ENCODE measurements at places on chromosomes 6 and 20. TPM values are rescaled to one million over a fixed set of nuclear protein-coding genes. Genes with fewer than 3 reads are reported as not detected.

The GINS1 gene
- 0.94 TPM for total RNA-seq

DNA sequence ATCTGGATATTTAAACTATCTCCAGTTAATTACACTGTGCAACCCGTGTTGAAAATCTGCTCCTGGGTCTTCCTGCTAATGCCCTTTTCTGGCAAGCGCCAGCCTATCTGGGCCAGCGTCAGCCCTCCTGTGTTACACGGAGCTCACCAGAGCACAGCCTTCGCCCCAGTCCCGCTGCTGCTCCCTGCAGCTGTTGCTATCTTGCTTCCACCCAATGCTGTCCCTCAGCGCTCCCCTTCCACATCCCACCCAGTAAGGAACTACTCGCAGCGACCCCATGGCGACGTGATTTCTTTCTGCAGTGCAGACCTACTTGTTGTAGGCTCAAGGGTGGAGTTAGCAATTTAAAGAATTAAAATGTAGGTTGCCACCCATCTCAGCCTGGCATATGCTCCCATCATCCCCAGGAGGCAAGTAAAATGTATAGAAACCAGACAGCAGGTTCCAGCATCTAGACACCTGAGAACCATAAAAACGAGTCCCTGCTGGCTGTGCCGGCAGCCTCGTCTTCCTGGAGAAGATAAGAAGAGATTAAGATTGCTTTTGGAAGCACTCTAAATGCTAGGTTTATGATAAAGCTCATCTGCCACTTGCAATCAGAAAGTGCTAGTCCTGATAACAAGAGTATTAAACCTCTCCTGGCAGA lies 254.3 kb upstream of the FOXQ1 start:
- DNase-seq, result no peak

- DNase-seq, result no peak
Observed at GRCh38 chr6:56655249-56655648, 12.6 kb upstream of the DST start.

GRCh38 chr6:89134723-89135122 lies 11.1 kb upstream of the PM20D2 start:
- no peak for DNase-seq

GRCh38 chr6:49336514-49337131 lies 126.4 kb downstream of the MMUT start:
- DNase-seq, result no peak

The HNF4A gene
- total RNA-seq, result not detected

DNA sequence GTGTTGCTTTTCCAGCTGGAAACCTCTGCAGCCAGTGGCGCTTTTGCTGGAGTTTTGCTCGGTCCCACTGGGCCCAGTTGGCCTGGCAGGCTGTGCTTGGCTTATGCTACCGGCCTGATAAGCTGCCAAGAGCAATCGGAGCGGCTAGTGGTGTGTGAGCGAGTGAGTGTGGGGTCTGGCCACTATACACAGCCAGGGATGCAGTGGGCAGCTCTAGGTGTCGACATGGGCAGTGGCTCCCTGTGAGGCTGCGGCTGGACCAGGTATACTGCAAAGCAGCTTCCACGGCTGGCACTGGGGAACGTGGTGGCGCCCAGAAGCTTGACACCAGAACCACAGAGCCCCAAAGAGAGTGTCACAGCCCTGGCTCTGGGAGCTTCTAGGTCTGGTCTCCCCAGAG lies 996.5 kb downstream of the GRIK2 start:
- DNase-seq, result peak; percentile 21

- no peak for DNase-seq
Observed at GRCh38 chr6:87848616-87849015, 146.6 kb upstream of the AKIRIN2 start.

- no peak for DNase-seq
Observed at GRCh38 chr20:57717797-57718196, 8.0 kb upstream of the PMEPA1 start.

The TGM3 gene
- not detected for total RNA-seq

DNA sequence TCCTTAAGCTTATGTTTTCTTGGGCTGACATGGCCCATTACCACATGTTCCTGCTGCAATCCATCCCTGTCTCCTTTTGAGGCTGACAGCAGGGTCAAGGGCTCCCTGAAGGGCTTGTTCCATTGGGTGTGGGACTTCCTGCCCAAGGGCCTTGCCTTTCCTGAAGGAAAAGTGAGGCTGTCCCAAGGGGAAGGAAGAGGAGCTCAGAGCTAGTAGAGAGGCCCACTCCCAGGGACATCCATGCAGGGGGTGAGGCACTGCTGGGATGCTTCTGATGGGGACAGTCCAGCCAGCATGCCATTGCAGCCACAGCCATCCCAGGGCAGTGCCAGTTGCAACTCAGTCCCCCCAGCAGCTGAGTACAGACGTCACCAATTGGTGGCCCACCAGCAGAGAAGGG lies 138.4 kb upstream of the FOXA2 start:
- no peak for DNase-seq

- DNase-seq, result no peak
Observed at GRCh38 chr6:137640086-137640485, 145.9 kb upstream of the OLIG3 start.

- DNase-seq, result no peak
Observed at GRCh38 chr6:167746975-167747374, 79.7 kb upstream of the AFDN start.

The LAMA2 gene
- total RNA-seq, result 138 TPM

The RFX6 gene
- not detected for total RNA-seq

GRCh38 chr6:11772109-11772825 lies 6.3 kb downstream of the ADTRP start:
- no peak for DNase-seq

DNA sequence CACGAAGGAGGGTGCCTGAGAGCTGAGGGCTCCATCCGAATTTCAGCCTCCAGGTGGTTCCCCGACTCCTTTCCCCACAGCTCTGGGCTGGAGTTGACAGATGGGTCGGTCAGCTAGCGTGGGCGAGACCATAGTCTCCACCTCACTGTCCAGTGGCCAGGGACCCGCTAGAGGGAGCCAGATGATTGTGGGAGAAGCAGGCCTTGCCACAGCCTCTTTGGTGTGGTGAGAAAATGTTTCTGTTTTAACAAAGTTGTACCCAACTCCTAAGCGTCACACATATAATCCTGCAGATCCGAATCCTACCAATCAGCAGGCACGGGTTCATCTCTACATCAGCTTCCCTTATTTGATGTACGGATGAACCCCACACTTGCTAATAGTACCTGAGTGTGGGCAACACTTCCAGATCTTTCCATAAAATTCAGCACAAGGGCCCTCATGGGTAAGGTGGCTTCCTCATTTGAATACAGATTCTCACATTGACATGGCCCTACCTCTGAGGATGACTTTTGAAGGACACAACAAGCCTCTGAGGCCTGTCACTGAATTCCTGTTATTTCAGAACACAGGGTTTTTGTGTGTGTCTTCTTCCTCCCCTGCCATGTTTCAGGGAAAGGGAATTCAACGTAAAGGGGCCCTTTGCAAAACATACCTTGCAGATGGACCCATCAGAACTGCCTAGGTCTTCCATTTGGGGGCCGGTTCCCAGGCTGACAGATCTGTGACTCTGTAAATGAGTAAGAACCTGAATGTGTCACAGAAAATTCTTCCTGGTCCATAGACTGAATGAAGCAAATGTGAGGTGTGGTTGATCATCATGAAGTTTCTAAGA lies 103.2 kb upstream of the DUSP22 start:
- DNase-seq, result peak; percentile 90

DNA sequence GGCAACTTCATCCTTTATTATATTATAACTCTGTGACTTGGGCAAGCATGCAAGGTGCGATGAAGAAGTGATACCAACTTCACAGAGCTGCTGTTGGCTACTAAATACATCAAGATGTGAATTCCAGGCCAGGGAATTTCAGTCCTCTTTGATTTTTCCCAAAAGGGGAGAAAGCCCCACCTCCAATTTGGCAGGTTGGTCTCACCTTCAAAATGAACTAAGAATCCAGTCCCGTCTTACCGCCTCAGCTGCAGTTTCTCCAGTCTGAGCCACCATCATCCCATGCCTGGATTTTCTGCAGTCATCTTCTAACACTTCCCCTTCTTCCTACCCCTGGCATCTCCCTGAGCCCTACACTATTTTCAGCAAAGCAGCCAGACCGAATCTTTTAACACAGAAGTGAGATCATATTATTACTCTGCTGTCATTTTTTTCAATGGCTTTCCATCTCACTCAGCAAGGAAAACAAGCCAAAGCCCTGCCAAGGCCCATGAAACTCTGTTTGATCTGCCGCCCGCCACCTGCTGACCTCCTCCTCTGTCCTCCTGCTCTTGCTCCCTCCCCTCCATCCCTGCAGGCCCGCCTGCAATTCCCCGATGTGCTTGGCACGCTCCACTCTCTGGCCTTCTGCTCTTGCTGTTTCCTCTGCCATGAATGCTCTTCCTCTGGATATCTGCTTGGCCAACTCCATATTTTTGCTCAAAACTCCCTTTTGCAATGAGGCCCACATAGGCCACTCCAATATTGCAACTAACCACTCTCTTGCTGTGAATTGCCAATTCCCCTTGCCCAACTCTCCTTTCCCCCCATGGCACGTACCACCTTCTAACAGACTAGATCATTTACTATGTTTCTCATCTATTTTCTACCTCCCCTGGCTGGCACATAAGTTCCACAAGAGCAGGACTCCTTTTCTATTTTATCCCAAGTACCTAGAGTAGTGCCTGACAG lies 46.0 kb upstream of the TAGAP start:
- DNase-seq, result no peak

GRCh38 chr6:134466771-134467525 lies 149.0 kb upstream of the SGK1 start:
- no peak for DNase-seq

- DNase-seq, result no peak
Observed at GRCh38 chr6:157558487-157559200, 177.7 kb downstream of the ZDHHC14 start.

The SAPCD1 gene
- total RNA-seq, result 0.47 TPM

DNA sequence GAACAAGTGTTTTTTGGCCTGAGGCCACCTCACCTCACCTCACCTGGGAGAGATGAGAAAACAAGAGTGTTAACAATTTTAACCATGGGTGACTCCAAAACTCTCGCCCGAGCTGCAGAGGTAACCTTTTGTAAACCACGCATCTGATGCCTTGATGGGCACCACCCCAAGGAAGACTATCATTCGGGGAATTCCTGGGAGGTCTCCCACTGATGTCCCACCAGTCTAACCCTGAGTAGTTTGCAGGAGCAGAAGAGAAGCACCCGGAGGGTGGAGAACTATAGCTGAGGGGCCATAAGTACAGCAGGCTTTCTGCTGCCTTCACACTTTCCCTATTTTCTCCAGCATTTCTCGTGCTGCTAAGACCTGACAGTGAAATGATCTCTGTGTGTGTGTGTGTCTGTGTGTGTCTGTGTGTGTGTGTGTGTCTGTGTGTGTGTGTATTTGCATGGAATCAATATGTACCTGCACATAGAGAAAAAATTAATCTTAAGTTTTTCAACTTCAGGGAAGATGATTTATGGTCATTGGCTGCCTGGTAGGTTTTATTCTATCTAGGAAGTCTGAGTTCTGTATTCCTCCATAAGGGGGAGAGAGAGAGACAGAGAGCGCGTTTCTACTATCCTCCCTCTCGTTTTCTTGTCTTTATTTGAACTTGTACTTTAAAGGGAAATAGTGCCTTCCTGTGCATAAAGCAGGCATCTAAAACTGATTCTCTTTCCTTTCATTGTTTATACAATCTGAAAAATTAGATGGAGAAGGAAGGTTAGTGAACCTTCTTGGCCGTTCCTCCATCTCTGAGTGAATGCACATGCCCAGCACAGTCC lies 75.8 kb downstream of the CAP2 start:
- no peak for DNase-seq

GRCh38 chr20:43955062-43955749 lies 40.6 kb downstream of the TOX2 start:
- no peak for DNase-seq

GRCh38 chr20:32635764-32636163 lies 38.0 kb downstream of the C20orf203 start:
- DNase-seq, result no peak

GRCh38 chr6:134619789-134620188 lies 301.9 kb upstream of the SGK1 start:
- DNase-seq, result no peak

The DDO gene
- total RNA-seq, result 31.5 TPM

- no peak for DNase-seq
Observed at GRCh38 chr6:126206504-126207246, 133.2 kb upstream of the CENPW start.

The PRELID3B gene
- 50.1 TPM for total RNA-seq

DNA sequence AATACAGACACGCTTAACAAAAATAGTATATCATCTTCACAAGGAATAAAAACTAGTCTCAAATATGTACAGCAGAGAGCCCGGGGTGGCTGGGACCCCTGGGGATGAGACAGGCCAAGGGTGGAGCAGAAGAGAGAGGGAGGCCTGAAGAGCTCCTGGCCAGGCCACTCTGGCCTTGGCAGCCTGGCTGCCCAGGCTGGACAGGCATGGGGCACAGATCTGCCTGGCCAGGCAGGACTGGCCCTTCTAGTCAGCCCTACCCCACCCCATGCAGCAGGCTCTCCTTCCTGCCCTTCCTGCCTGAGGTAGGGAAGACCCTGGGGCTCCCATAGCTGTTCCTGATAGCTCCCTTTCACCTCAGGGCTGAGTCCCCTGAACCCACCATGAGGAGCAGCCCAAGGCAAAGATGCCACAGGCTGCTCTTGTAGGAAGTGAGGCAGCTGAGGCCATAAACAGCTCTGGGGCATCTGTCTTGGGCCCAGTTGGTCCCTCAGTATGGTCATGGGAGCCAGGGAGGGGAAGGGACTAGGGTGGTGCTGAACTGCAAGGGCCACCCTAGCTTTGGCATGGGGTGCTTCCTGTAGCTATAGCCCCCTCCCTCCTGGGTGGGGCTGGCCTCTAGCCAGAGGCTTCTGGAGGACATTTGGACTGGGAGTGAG lies 27.1 kb downstream of the COX4I2 start:
- peak; percentile 60 for DNase-seq

Data from left ventricle myocardium superior (tissue), 1 donor.